Upper lobe of left lung (tissue), 6 donors: ENCODE measurements at places on chromosomes 3 and 15. TPM values are rescaled to one million over a fixed set of nuclear protein-coding genes. Genes with fewer than 3 reads are reported as not detected.

The EIF3J gene
- total RNA-seq: 25.3 TPM

- no peak for DNase-seq
Observed at GRCh38 chr15:39411102-39411989, 169.5 kb upstream of the THBS1 start.

DNA sequence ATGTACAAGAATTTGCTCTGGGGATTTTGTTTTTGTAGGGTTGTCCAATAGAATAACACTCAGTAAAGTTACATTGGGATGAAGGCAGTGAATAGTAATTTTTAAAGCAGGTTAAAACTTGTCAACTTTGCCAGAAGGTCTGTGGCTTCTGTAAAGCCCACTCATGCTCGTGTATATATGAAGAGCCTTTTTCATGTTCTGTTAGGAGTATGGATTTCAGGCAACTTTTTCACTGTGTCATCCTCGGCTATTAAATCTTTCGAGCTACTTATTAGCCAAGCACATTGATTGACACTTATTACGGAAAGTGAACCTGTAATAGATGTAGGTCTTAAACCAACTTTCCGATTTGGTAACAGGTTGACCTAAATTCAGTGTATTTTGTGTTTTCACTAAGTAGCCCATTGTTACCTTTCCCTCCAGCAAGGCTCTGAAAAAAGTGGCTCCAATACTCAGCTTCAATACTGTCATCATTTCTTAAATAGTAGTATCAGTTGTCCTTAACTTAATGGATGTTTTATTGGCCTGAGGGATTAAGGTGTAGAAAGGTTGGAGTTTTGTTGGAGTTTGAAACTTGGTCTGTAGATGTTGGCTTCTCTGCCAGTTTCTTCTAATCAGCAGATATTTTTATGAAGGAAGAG lies 1.7 kb downstream of the PAK2 start:
- no peak for DNase-seq

- no peak for DNase-seq
Observed at GRCh38 chr15:31162721-31163510, 61.4 kb upstream of the TRPM1 start.

DNA sequence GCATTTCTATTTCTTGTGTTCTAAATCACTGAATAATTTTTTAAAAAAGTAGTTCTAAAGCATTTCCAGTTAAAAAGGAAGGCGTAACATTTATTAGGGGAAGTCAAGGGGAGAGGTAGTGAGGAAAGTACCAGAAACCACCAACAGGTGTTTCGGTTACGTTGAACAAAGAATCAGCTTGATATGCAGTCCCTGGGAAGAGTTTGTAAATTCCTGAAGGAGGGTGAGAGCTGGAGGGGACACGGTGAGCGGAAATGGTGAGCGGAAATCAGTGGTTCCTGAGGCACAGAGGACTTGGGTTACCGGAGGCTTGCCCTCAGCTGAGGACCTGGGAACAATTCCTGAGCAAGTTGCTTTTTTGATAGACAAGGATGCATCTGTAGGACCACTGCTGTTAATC lies 17.8 kb downstream of the MAP2K1 start:
- DNase-seq: peak; percentile 53

DNA sequence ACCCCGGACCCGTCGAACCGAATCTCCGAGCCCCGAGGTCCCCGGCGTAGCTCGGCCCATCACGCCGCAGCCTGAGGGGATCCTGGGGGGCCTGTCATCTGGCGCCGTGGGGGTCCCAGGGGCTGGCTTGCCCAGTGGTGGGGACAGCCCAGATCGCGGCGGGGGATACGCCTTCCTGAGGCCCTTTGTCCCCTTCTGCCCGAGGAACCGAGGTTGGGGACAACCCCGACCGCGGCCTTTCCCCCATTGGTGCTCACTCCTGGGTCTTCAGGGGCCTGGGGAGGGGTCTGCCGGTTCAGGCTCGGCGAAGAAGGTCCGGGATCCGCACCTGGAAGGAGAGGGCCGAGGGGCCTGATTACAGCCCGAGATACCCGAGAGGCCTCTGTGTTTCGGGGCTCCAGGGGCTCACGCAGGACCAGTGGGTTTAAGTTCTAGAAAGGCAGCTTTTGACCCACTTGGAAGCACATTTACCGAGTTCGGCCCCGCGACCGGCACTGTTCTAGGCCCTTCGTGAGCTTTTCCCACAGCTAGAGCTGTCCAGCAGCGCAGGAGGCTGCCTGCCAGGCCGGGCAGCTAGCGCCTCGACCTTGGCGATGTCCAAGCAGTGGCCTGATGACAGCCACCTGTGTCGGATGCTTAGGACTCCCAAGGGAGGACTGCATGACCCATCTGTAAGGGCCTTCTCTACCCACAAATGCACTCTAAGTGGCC lies 504 bp downstream of the ABHD2 start:
- DNase-seq: peak; percentile 82

DNA sequence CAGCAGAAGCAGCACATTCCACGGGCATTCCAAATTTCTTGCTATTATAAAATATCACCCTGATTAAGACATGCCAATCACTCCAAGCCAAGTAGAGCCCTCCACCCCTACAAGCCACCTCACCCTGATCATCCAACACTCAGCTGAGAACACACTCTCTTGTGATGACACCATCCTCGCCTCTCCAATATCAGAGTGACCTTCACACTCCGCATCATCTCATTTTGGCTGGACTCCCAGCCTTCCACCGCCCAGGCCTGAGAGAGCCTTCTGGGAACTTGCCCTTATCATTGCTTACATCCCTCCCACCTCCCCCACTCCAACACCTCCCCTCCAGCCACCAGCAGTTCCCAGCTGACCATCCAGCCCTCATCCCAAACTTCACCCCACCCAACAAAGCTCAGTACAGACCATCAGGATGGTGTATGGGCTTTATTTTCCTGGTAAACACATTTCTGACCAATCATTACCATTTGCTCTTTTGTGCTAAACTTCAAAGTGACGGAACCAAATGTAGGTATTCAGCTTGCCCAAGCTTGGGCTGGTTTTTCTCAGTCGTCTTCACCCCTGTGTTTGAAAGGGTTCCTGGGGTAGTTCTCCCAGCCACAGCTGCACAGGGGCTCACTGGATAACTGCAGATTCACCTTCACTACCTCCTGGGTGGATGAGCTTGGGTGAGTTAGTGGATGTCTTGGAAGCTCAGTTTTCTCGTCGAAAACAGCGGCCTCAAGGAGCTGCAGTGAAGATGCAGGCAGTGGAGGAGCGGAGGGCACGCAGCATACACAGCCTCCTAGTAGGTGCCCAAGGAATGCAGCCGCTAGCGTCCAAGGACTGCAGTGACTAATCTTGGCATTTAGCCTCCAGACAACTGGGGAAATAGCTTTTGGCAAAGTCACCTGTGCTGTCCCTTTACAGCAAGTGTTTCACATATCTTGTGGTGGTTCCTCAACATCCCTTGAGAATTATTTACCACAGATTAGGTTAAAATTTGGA lies 115.1 kb downstream of the LIPC start:
- no peak for DNase-seq

GRCh38 chr3:185631508-185632206 lies 45.6 kb downstream of the SENP2 start:
- DNase-seq: no peak
